ENCODE measurements at places on chromosomes 12 and 14. TPM values are rescaled to one million over a fixed set of nuclear protein-coding genes. Genes with fewer than 3 reads are reported as not detected.

- no peak for DNase-seq
These were observed 22.2 kb downstream of the RALGAPA1 start for GRCh38 chr14:35786856-35787255.

DNA sequence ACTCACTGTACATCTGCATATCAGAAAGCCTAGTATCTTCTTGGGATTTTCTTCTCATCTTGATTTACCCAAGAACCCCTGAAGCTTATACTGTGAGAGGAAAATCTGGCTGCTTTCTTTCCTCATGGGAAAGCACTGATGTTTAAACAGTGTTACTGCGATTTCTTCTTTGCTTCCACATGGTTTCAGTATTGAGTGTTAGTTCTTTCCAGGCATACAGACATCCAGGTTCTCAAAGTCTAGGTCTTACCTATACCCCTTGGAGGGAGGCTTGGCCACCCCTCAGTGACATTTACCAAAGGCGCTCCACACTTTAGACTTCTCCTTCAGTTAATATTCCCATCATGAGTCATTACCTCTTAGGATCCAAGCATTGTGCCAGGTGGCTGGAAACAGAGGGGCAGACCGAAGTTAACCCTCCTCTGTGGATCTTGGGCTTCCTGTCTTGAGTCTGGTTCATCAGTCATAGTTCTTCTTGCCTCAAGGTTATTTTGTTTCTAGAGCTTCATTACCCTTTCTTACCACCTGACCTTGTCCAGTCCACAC, 79.1 kb downstream of the TMEM117 start:
- DNase-seq, result no peak

- DNase-seq, result no peak
These were observed 43.0 kb downstream of the KLRG1 start for GRCh38 chr12:9032202-9032964.

DNA sequence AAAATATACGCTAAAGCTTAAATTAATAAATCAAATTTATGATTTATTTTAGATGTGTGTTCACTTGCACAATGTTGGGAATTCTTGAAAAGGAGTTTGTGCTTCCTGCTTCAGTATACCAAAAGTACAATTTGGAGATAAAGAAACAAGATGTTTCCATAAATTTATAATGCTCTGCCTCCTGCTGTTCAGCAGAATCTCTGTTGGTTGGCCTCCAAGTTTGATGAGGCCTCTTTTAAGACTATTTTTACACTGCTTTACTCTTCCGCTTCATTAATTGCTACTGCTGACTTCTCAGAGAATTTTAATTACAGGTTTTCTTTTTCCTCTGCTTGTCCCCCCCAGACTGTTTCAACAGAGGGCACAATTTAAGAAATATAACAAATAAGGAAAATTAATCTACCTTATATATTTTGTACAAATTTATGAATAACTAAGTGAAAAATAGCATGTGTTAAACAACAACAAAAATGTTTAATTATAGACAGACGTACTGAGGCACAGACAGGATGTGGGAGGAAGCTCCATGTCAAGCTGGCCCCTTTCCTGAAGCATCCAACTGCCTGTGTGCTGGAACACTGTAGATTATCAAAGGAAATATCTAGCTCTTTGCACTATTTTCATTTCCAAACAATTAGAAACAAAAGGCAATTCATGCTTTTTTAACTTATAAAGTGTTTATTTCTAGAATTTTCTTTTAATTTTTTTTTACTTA, 83.9 kb downstream of the PIK3C2G start:
- no peak for DNase-seq

- no peak for DNase-seq
These were observed 14.7 kb downstream of the BLTP3B start for GRCh38 chr12:100127766-100128511.

- DNase-seq, result no peak
These were observed 20.1 kb downstream of the TPCN1 start for GRCh38 chr12:113241191-113242025.

DNA sequence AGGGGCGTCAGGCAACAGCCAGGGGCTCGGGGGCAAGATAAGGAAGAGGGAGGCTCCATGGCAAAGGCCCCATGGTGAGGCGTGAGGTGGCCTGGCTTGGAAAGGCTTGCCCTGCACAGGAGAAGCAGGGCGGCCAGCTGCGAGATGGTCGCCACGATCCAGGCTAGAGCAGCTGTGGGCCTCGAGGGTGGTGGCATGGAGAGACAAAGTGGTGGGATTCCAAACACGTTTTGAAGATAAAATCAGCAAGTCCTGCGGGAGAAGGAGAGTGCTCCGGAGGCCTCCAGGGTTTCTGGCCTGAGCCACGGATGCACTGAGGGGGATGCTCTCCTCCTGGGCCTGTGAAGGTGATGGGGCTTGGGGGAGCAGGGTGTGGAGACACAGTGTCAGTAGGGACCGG, 20.5 kb upstream of the DLK1 start:
- no peak for DNase-seq

- no peak for DNase-seq
These were observed 48.6 kb upstream of the PRMT8 start for GRCh38 chr12:3442397-3442796.

- DNase-seq, result no peak
These were observed 48.0 kb downstream of the AMN start for GRCh38 chr14:102970496-102970895.

- peak; percentile 88 for DNase-seq
These were observed 30.6 kb downstream of the PPFIBP1 start for GRCh38 chr12:27554421-27555186.

- DNase-seq, result peak; percentile 97
These were observed at the start of gene PLBD2 for GRCh38 chr12:113358381-113359132. Gene PLBD2 (plus strand): TSS chr12:113358587. CDS start chr12:113358601, 14 bp downstream.

Gene PLEKHD1
- total RNA-seq, result 0.22 TPM

Gene CKAP4
- 35.0 TPM for total RNA-seq

Gene CLEC6A
- total RNA-seq, result not detected

Gene SEL1L
- 46.0 TPM for total RNA-seq

Gene LRP1-AS
- total RNA-seq, result not detected
